ENCODE measurements at places on chromosomes 5 and 9.

DNA sequence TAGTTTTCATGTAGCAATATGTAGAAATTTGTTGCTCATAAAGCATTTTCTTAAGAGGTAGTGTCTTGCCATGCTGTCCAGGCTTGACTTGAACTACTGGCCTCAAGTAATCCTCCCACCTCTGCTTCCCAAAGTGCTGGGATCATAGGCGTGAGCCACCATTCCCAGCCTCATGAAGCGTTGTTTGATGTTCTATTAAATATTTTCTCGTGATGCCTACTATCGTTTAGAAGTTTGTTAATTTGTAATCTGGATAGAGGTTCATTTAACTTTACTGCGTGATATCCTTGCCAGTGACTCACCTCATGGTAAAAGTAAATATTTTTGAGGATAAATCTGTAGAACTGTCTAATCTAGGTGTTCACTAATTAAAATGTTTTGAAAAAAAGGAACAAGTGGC, 82.6 kb downstream of the VCAN start:
- no peak for DNase-seq

DNA sequence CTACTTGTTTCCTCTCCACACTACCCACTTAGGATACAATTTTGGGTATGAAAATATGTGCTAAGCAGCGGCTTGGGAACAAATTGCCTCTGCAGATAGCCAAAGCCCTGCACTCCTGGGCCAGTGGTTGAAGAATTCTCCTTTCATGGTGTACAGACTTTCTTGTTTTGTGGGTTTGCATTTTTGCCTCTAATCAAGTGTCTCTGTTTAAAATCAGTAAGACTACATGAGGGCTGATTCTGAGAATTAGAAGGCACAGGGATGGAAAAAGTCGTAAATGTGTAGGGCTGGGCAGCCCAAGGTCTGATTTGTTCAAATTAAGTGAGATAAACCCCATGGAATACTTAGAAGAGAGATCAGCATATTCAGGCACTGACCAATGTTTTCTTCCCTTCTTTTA, 103.7 kb upstream of the CD180 start:
- DNase-seq = no peak

- DNase-seq = no peak
Measured at GRCh38 chr5:62631909-62632580, 53.4 kb downstream of the LRRC70 start.

GRCh38 chr9:5800969-5801738, 31.8 kb downstream of the ERMP1 start:
- DNase-seq = no peak

DNA sequence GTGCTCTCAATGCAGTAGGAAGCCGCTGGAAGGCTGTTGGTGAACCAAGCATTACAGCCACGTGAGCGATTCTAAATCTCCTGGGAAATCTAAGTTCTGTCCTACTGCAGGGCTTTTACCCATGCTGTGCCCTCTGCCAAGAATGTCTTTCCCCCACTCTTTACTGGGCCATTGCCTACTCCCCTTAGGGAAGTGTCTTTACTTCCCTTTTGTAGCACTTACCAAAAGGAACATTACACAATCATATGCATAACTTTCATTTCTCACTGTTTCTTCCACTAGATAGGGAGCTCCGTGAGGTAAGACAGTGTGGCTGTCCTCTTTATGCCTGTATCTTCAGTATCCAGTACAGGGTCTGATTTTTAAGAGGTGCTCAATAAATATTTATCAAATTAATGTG, 241.7 kb upstream of the NR4A3 start:
- no peak for DNase-seq

All from activated CD8-positive, alpha-beta memory T cell treated with anti-CD3 and anti-CD28 coated beads for 4 hours (primary cell).